ENCODE measurements at places on chromosomes 5 and 9.

- no peak for DNase-seq
Observed at GRCh38 chr5:132221781-132222648, 5.6 kb downstream of the P4HA2 start.

DNA sequence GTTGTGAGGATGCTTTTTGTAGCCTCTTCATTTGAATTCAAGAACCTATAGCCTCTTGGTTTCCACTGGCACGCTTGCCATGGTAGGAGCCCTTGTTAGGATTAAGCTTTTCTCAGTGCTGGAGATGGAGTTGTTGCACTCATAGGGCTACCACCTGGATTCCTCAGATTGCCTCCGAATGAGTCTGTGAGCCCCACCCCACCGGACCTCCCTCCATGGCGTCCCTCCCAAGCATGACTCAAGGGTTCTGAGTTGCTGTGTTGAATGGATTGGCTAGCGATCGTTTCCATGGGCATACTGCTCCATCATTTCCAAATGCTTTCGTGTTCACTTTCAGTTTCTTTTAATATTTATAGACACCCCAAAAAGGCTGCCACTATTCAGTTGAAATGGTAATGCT is 69.9 kb downstream of the DAPK1 start:
- no peak for DNase-seq

DNA sequence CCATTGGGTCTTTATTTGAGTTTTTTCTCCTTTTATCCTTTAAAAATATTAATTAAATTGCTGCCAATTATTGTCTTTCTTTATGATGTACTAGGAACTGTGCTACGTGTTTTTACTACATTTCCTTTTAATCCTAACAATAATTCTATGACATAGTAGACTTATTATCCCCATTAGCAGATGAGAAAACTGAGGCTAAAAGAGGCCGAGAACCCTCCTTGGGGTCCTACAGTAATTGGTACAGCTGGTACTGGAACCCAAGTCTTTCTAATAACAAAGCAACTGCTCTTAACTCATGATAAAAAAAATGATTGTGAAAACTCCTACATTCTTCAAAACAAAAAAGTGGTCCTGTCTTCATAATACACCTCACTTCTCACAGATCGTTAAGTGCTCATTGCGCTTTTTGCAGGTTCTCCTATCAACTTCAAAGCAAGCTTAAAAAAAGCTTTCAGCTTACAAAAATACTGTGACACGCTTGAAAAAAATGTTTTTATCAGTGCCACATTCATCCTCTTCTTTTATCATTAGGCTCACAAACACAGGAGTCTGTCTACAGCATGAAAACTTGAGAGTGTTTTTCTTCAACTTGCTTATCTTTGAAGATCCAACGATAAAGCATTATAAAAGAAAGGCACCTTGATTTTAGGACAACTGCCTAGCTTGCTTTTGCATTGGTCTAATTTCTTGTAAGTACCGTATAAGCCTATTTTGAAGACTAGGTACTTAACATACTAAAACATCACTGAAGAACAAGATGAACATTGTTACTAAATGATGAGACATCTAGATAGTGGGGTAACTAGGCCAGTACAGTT is 32.4 kb downstream of the FYB1 start:
- no peak for DNase-seq

- DNase-seq: no peak
Observed at GRCh38 chr9:97845130-97845529, 7.9 kb upstream of the FOXE1 start.

DNA sequence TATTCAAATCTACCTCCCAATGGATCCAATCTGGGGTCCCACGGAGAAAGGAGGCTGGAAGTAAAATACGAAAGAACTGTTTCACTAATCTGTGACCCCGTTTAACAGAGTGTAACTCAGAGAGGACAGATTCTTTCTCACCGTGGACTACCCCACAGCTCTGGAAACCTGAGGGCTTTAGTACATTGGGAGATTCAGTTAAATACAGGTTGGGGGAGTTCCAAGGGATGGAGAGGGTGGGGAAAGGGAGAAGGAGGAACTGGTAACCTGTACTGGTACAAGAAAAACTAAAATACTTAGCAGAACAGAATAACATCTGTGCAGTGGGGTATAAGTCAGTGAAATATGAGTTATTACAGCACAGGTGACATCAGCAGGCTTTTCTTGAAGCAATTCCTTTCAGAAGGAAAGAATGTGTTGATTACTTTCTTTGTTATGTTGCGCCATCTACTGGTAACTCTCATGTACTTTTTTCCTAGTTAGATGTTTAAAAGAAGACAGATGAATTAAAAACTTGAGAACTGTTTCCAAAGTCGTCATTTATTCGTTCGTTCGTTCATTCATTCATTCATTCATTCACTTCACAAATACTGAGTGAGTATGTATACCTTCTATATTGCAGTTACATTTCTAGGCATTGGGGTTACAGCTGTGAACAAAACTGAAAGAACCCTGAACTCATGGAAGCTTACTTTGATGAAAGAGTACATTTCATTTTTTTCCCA is 30.0 kb upstream of the STOM start:
- peak; percentile 65 for DNase-seq

- DNase-seq: no peak
Observed at GRCh38 chr9:132888151-132888550, 9.5 kb downstream of the SPACA9 start.

- no peak for DNase-seq
Observed at GRCh38 chr5:67809589-67809988, 406.0 kb upstream of the PIK3R1 start.

DNA sequence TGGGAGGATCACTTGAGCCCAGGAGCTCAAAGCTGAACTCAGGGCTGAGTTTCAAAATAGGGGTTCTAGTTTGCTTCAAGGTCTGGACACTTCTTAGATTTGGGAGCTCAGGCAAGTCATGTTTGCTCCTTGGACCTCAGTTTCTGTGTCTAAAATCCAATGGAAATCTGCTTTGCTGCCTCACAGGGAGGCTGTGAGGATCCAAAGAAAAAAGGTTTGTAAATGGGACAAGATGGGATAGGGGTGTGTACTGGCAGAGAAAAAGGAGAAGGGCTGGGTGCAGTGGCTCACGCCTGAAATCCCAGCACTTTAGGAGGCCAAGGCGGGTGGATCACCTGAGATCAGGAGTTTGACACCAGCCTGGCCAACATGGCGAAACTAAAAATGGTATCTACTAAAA is 39.6 kb upstream of the SH3PXD2B start:
- DNase-seq: no peak

DNA sequence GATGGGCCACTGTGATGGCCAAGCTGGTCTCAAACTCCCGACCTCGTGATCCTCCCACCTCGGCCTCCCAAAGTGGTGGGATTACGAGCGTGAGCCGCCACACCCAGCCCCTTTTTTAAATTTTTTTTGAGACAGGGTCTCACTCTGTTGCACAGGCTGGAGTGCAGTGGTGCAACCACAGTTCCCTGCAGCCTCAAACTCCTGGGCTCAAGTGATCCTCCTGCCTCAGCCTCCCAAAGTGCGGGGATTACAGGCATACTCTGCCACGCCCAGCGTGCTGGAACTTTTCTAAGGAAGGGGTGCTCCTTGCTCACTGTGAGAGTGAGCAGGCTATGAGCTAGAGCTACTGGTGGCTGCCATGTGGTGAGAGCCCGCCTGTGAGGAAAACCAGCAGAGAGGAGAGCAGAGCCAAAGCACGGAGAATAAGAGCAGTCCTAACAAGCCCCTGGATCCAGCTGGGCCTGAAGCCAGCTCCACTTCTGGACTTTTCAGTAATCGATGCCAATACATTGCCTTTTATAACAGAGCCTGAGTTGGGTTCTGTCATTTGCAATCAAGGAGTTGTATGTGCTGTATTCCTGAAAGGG is 75.5 kb upstream of the UNC5A start:
- no peak for DNase-seq

GRCh38 chr5:122369253-122369815 is 57.3 kb downstream of the SNCAIP start:
- DNase-seq: no peak

DNA sequence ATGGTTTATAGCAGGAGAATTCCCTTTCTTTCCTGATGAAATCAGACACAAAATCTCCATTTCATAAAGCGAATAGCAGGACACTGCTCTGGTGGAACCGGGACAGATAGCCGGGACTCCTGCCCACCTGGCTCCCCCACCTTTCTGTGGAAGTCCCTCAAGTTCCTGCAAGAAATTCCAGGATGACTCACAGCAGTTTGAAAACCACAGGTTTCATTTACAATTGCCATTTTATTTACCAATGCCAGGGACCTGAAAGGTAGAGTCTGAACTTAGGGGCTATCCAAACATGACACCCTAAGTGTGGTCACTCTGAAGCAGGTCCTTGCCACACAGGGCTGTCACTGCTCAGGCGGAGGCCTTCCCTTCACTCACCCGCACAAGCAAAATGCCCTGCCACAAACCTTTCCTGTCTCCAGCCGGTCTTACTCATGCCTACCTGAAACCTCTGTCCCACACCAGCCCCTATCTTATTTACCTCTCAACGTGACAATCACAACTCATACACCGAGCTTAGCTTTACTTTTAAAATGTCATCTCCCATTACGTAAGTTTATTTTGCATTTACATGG is 63.3 kb upstream of the TAF1L start:
- no peak for DNase-seq

DNA sequence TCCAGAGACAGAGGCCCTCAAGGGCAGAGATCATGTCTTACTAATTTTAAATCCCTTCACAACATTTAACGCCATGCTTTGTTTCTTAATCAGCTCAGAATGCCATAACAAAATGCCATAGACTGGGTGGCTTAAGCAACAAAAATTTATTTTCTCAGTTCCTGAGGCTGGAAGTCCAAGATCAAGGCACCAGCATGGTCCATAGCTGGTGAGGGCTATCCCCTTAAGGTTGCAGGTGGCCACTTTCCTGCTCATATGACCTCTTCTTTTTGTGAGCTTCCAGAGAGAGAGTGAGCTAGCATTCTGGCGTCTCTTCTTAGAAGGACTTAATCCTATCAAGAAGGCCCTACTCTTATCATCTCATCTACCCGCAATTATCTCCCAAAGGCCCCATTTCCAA is 470.3 kb downstream of the ZNF608 start:
- DNase-seq: no peak

DNA sequence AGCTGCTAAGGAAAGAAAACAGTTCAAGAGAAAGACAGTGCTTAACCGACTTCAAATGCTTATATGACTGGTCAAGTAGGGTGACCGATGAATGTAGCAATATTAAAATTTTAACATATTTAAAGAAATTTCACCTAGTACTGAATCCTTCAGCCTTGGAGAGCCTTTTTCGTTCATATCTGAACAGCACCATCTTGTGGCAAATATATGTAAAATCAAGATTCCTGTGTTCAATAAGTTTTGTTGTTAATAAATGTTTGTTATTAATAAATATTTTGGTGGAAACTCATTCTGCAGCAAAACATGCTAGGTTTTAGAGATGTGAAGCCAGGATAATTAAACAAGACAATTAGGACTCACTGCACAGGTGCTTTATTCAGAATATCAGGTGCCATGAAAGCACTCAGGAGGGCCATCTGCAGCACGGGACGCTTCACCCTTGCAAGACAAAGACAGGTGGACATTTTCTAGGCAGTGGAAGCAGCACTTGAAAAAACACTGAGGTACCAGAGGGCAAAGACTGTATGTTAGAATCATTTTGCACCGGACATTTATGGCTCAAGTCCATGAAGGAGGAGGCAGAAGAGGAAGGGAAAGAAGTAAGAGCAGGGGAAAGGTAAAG is 15.6 kb downstream of the TICAM2 start:
- DNase-seq: peak; percentile 33

- DNase-seq: no peak
Observed at GRCh38 chr5:143691945-143692290, 120.0 kb upstream of the HMHB1 start.

DNA sequence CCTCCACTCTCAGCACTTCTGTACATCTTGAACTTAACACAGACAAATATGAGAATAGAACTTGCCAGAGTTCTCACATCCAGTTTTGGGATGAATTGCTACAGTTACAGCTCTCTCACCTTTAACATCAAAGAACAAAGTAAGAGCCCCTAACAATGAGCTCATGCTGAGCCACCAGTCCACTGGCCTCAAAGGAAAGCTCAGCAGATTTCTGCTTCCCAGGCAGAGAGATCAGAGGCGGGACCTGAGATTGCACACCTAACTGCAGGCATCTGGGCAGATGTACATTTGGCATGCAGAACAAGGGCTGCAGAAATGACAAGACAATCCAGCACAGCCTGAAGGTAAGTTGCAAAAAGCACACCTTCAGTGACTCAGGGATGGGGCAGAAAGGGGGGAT is 300.9 kb downstream of the MRPS30 start:
- no peak for DNase-seq

- DNase-seq: no peak
Observed at GRCh38 chr9:29740518-29740917, 2167.2 kb upstream of the C9orf72 start.

- no peak for DNase-seq
Observed at GRCh38 chr9:72205513-72205912, 56.3 kb downstream of the GDA start.

GRCh38 chr5:168368854-168369253 is 77.4 kb downstream of the WWC1 start:
- no peak for DNase-seq

DNA sequence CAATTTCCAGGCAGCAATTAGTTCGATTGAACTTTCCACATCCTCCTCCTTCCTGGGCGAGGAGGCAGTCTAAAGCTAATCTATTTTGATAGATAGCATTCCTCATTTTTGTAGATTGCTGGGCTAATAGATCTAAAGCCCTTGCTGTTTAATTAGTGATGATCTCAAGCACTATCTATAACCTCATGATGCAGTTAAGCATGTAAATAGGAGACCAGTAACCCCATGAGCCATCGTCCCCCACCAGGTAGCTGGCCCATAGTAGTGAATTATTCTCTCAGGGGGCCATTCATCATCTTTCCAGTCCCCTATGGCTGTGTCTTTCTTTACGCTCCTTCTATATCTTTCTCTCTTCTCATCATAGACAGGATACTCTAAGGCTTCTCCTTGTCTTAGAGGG is 14.9 kb downstream of the CEL start:
- DNase-seq: no peak

GRCh38 chr9:7094576-7094975 is 336.8 kb downstream of the KDM4C start:
- DNase-seq: no peak

- no peak for DNase-seq
Observed at GRCh38 chr5:162990856-162991497, 446.4 kb upstream of the CCNG1 start.

GRCh38 chr5:148776780-148777179 is 49.6 kb upstream of the ADRB2 start:
- peak; percentile 82 for DNase-seq

All from suppressor macrophage treated with lipopolysaccharide for 1 hour (primary cell).